Globus pallidus (tissue), 1 donor: ENCODE measurements at places on chromosomes 4 and X.
A peak's percentile ranks its signal among the peaks of the same experiment; 100 is the strongest.

GRCh38 chrX:115535844-115536243 is 25.1 kb upstream of the PLS3 start:
- DNase-seq = no peak

- no peak for DNase-seq
Measured at GRCh38 chr4:83372931-83373330, 38.3 kb upstream of the HPSE start.

GRCh38 chr4:185378264-185378663 is 17.5 kb downstream of the LRP2BP start:
- no peak for DNase-seq

DNA sequence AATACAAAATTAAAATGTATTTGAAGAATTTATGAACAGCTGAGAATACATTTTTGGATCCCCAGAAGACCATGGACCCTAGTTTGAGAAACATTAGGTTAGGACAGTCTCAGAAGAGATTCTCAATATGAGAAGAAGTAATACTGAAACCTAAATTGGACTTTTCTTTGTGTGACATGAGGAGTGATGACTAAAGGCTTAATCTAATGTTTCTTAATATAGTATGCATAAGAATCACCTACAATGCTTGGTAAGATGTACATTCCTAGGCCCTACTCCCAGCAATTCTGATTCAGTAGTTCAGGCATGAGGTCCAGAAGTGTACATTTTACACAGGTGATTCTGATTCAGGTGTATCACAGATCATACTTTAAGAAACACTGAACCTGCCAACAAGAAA is 31.6 kb upstream of the HUWE1 start:
- DNase-seq = no peak

DNA sequence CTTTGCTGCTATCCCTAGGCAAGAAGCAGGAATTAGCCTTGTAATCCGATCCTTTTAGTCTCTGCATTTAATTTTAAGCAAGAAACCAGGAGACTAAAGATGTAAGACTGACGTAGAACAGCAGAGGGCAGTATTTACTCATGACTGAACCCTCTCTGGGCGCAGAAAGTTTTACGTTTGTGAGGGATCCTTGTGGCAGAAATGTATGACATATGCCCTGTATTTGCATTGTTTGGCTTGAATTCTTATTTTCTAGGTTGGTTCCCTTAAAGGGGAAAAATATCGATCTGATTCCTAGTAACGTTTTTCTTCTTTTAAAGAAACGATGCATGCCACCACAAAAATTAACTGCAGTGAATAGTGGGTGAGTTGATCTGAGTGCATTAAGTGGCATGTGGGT is 1.3 kb upstream of the FAT4 start:
- peak; percentile 85 for DNase-seq

DNA sequence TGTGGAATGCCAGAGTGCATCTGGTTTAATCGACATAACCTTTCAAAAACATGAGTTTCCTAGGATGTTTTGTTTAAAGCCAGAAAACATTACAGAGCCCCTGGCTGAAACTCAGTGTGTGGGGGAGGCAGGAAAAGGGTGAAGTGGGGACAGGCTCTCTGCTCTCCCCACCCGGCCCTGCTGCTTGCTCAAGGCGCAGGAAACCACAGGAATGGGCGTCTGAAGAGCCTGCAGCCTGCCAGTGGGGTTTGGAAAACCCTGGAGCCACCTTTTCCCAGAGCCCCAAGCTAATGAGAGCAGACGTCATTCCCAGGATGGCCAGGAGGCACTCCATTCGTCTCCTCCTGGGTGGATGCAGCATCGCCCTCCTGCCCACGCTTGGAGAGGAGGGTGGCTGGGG is 240.6 kb downstream of the AFAP1 start:
- DNase-seq = no peak
